ENCODE measurements at places on chromosomes 2 and 18.

GRCh38 chr18:35049111-35050027 is 8.2 kb downstream of the MAPRE2 start:
- no peak for DNase-seq

GRCh38 chr2:239162141-239162821 is 238.5 kb downstream of the HDAC4 start:
- no peak for DNase-seq

GRCh38 chr2:174611854-174612253 is 14.2 kb upstream of the WIPF1 start:
- no peak for DNase-seq

GRCh38 chr2:29729401-29729800 is 192.0 kb downstream of the ALK start:
- no peak for DNase-seq

DNA sequence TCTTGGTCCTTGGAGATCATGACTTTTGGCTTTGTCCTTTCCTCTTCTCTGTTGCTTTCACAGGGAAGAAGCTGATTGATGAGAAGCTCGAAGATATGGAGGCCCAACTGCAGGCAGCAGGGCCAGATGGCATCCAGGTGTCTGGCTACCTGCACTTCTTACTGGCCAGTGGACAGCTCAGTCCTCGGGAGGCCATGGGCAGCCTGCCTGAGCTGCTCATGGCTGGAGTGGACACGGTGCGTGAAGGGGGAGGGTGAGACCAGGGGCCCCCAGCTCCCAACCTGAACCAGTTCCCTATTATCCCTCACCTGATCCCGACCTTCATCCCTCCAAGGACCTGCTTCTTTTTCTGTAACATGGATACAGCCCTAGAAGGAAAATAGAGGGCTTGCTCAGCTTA is 18.7 kb downstream of the PRKAG3 start:
- no peak for DNase-seq

DNA sequence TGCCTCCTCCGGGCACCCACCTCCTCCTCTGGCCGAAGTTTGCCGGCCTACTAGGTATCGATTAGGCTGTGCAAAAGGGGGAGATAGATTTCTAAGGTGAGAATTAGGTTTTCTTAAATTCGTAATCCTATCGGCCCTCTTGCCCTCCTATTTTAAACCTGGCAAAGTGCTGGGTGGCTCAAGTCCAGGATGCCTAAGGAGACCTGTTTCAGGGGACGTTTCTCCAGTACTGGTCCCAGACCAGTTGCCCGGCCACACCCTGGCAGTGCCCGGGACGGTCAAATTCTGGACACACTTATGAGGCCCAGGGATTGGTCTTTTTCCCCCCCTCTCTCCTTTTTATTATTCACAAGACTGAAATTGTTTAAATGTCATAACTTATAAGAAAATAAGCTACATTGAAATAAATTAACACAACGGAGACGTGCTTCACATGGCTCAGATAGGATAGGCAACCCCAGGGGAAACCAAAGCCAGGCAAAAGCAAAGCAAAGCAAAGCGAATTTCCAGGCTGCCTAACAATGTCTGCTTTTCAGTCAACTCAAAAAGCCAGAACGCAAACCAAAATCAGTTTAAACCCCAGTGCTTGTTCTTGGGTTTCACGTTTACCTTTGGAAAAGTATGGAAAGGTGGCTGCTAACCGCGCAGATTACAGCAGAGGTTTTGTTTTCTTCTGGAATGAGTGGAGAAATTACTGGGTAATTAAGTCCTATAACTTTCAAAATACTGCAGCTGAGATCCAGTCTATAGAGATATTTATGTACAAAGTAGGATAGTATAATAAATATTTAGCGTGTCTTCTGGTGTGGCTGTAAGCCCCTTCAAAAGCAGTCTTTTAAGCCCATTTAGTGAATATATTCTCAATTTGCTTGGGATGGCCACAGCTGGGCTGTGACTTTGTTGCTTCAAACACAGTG is 3.0 kb downstream of the GBX2 start:
- no peak for DNase-seq

GRCh38 chr2:170235860-170236679 is 58.1 kb downstream of the MYO3B start:
- DNase-seq, result peak; percentile 11

DNA sequence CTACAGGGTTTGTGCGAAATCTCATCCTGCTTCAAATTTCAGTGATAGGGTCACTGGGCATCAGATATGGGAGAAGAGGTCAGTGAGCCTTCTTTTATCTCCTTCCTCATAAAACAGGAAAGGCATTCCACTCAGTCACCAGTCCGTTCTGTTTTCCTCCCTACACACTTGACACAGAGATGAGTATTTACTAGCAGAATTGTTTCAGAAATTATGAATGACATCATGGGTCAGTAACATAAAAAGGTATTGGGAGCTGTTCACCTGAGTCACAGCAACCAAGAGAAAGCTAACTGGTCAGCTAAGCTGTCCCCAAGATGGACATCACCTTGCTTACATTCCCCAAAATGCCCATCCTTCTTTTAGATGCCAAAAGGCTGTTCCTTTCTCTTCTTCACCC is 96.3 kb downstream of the ACVR1 start:
- DNase-seq, result no peak

- no peak for DNase-seq
Observed at GRCh38 chr2:85064927-85065577, 68.1 kb upstream of the TCF7L1 start.

- no peak for DNase-seq
Observed at GRCh38 chr2:11771971-11772615, 25.7 kb downstream of the LPIN1 start.

DNA sequence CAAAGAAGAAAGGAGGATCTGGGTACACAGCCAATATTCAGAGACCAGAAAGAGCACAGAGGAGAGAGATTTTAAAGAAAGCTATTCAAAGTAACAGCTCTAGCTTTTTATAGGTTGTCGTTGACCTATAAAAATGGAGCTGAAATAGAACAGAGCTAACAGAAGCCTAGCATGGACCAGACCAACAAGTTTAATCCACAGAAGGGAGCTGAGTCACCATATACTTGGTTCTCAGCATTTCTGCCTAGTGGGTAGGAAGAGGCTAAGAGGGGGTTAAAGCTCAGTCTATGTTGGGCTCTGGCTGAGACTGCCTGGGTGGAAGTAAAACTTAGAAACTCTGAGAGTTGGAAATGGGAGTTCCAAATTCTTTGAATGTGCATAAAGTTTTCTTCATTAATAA is 678.0 kb upstream of the CDH2 start:
- DNase-seq, result no peak

GRCh38 chr2:241724259-241724974 is 10.0 kb upstream of the D2HGDH start:
- peak; percentile 24 for DNase-seq

- DNase-seq, result peak; percentile 90
Observed at GRCh38 chr18:63099848-63100629, 219.5 kb downstream of the BCL2 start.

- DNase-seq, result peak; percentile 52
Observed at GRCh38 chr2:46534589-46534988, 55.2 kb downstream of the TMEM247 start.

GRCh38 chr2:213934560-213934959 is 476.3 kb upstream of the VWC2L start:
- no peak for DNase-seq

DNA sequence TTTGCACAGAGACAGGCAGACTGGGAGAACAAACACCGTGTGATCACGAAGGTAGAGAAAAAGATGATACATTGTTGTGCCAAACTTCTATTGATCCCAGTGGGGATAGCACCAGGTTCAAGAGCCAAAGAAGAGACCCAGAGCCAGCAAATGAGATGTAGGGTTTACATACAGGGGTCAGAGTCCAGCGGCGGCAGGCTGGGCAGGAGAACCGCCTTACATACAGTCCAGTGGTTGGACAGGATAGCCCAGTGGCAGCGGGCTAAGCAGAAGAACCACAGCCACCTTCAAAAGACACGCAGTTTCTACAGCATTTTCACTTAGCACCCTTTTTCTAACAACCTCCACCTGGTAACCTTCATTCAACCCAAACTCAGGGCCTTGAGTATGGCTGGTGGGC is 932.8 kb downstream of the SLC4A3 start:
- DNase-seq, result no peak

DNA sequence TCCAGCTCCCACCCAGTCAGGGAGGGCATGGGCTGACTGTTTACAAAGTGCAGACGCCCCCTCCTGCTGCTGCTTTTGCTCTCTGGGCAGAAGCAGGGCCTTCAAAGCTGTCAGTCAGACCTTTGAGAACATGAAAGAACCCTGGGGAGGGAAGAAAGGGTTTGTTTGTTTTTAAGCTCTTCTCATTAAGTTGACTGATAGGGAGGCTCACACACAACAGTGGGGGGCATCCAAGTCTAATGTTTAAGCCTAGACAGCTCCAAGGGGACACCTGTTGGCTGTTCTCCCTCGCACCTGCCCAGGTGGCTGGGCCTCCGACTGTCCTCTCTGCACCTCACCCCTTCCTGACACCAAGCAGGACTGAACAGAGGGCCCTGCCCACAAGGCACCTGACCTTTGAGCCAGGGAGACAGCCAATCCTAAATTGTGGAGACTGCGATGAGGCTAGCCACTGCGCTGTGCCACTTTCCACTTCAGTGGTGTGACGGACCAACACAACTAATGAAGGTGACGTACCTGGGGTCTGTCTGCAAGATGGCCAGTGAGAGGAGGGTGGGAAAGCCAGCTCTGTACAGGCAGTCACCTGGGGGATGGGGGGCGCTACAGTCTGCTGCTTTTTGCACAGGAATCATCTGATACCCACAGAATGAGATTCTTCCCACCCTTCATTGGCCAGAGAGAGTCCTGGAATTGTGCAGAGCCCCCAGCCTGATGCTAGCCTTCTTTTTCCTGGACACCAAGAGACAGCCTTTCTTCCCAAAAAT is 16.3 kb downstream of the ST6GAL2 start:
- no peak for DNase-seq

- DNase-seq, result no peak
Observed at GRCh38 chr18:45617284-45617683, 2.0 kb downstream of the SLC14A2 start.

DNA sequence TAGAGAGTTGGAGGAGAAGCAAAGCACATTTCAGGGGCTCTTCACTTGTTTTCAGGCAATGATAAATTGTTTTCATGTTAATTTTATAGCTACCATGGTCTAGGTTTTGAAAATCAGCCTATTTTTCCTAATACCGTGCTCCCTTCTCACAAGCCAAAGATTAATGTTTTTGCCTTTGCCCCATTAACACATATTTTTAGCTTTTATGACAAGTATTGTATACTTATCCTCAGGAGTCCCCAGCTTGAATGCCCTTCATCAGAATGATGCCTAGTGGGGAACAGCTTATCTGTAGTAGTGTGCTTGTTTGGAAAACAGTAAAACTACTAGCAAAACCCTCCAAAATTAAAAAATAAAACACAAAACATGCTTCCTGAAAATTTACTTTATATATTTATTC is 194.0 kb downstream of the LNPK start:
- DNase-seq, result no peak

GRCh38 chr2:140122001-140122400 is 1341.8 kb upstream of the NXPH2 start:
- no peak for DNase-seq

- no peak for DNase-seq
Observed at GRCh38 chr18:31199190-31199769, 36.6 kb upstream of the DSC1 start.

DNA sequence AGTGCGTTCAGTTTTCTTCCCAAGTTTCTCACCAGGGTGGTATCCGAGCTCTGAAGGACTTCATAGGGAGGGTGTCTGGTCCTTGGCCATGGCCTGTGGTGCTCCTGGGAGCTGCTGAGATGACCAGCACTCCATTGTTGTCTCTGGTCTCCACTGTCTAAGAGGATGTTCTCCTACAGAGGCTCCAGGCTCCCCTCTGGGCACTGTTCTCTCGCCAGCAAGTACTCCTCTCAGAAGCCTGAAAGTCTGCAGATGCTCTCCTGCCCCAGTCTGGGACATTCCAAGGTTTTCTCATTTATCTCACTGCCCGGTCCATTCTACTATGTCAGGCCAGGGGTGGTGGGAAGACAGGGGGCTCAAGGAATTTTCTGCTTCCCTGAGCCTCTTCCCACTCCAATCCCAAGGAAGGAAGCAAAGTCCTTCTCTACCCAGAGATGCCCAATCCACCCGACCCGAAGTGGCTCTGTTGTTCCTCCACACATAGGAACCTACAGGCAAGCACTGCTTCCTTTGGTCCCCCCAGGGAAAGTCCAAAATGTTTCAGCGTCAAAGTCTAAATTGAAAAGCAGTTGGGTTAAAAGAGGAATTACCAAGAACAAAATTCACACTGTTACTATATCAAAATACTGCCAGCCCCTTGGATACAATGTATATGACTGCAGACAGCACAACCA is 110.5 kb downstream of the GYPC start:
- no peak for DNase-seq

- no peak for DNase-seq
Observed at GRCh38 chr2:205954707-205955106, 131.3 kb downstream of the INO80D start.

GRCh38 chr2:118250463-118250862 is 162.2 kb downstream of the INSIG2 start:
- no peak for DNase-seq

- no peak for DNase-seq
Observed at GRCh38 chr18:58850786-58851469, 13.7 kb upstream of the ZNF532 start.

- DNase-seq, result no peak
Observed at GRCh38 chr2:181934694-181935093, 43.2 kb downstream of the ITPRID2 start.

- no peak for DNase-seq
Observed at GRCh38 chr18:56593906-56594305, 44.5 kb downstream of the TXNL1 start.

DNA sequence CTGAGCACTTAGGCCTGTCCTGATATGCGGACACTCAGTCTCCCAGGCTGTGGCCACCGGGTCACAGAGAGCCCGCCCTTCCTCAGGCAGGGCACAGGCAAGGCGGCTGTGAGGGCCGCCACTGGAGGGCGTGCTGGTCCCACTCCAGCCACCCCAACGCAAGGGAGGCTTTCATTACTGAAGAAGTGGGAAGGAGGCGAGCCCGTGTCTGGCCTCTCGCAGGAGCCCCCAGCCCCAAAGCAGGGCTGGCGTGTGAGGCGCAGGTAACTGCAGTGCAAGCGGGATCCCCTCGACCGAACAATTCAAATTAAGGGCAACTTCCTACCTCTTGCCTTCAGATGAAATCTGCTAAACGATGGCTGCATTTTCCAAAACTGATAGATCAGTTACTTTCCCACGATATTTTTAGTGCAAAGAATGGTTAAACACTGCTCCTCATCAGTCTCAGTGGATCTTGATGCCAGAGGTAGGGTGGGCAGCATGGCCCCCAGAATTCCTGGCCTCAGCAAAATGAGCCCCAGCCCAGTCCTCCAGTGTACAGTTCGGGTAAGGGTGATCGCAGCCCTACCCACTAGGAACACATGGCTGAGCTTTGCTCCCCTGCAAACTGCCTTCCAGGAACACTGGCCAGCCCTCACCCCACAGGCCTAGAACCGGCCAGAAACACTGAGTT is 97.2 kb downstream of the SEPTIN10 start:
- DNase-seq, result peak; percentile 18

Data from GDM1 (cell line).